ENCODE measurements at places on chromosomes 4 and X.

GRCh38 chrX:111649638-111650037, 31.3 kb upstream of the ALG13 start:
- DNase-seq: no peak

- DNase-seq: no peak
Measured at GRCh38 chr4:70945046-70945445, 42.9 kb downstream of the MOB1B start.

- no peak for DNase-seq
Measured at GRCh38 chrX:103782640-103783039, 6.0 kb downstream of the PLP1 start.

DNA sequence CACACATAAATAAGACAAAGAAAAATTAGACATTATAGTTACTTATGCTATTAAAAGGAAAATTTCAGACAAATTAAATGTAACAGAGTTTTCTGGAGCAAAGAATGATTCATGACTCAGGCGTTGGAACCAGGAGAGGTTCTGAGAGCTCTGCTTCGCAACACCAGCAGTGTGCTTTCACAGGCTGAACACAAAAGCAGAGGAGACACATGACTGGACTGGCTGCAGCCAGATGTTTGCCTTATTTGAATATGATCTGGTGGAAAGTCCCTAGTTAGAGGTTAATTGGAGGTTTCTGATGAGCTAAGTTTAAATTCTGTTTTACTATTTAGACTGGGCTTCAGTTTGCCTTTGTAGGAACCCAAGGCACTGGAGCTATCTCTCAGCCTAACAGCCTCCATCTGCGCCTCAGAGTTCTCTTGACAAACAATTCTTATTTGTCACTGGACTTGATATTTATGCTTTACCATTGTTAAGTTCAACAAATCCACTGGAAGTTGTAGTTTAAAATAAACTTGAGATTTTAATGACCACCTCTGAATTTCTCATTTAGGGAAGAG, 16.2 kb downstream of the BOD1L1 start:
- no peak for DNase-seq

DNA sequence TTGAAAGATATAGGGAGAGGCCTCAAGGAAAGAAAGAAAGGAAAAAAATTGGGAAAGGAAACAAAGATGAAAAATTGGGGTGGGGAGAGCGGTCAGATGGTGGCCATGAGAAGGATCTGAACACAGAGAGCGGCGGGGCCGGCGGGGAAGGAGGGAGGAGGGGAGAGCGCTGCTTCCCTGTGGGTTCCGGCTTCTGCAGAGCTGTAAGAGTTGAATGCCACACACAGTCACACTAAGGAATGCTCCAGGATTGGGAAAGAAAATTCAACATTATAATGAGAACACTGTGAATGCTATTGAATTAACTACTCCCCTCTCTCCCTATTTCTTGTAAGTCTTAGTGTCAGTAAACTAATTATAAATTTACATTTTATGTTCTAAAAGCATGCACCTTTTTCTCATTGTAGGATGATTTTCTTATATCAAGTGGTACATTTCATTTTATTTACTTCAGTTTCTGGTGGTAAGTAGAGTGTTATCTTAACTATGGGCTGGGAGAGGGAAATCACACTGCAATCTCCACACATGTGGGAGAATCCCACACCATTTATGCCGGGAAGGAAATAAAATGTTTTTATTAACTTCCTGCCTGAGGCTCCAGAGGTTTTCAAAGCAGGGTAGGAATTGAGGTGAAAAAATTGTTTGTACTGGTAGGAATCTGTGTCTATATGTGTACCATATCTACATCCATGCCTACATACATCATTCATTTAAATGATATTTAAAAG, 904 bp downstream of the F11 start:
- no peak for DNase-seq

DNA sequence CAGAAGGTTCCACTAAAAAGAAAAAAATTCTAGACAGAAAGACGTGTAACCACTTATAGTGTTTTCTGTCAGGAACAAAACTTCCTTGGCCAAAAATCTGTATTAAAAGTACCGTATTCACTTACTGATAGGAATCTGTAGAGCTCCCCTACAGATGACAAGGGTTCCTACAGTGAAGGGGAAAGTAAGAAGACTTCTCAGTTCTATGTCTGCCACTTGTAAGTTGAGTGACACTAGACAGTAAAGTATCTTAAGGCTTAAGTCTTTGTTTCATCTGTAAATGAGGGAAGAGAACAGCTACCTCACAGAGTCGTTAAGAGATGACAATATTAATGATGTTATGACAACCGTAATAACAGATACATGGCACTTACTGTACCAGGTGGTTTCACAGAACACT, 3.3 kb downstream of the COQ2 start:
- no peak for DNase-seq

DNA sequence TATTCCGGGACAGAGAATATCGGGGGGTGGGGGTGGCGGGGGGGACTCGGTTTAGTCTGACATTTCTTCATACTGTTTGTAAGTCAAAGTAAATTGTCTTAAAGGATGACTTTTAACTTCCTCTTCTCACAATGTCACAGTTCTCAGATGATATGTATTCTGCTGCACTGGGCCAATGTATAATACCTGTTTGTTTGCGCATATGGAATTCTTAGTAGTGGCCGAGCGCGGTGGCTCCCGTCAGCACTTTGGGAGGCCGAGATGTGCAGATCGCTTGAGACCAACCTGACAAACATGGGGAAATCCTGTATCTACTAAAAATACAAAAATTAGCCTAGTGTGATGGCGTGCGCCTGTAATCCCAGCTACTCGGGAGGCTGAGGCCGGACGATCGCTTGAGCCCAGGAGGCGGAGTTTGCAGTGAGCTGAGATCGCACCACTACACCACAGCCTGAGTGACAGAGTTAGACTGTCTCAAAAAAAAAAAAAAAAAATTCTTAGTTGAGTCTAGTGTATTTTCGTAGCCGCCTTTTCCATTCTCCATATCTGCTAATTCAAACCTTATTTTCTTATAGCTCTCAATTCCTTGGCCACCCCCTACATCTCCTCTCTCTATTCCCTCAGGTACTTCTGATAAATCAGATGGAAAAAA, 851 bp downstream of the POLR2B start:
- DNase-seq: no peak

GRCh38 chr4:55668449-55668848, 32.4 kb upstream of the NMU start:
- no peak for DNase-seq

GRCh38 chrX:42900947-42901346, 123.0 kb upstream of the PPP1R2C start:
- no peak for DNase-seq

- DNase-seq: no peak
Measured at GRCh38 chr4:48343035-48343434, 1.7 kb downstream of the SLAIN2 start.

GRCh38 chrX:116607776-116608175, 145.0 kb upstream of the CT83 start:
- no peak for DNase-seq

DNA sequence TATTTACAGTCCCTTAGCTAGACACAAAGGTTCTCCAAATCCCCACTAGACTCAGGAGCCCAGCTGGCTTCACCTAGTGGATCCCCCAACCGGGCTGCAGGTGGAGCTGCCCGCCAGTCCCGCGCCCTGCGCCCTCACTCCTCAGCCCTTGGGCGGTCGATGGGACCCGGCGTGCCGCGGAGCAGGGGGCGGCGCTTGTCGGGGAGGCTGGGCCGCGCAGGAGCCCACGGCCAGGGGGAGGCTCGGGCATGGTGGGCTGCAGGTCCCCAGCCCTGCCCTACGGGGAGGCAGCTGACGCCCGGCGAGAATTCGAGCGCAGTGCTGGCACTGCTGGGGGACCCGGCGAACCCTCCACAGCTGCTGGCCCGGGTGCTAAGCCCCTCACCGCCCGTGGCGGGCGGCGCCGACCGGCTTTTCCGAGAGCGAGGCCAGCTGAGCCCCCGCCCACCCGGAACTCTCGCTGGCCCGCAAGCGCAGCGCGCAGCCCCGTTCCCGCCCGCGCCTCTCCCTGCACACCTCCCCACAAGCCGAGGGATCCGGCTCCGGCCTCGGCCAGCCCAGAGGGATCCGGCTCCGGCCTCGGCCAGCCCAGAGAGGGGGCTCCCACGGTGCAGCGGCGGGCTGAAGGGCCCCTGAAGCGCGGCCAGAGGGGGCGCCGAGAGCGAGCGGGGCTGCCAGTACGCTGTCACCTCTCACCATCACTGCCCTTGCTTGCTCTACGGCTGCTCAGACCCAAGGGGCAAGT, 39.4 kb downstream of the WFS1 start:
- DNase-seq: peak; percentile 26

DNA sequence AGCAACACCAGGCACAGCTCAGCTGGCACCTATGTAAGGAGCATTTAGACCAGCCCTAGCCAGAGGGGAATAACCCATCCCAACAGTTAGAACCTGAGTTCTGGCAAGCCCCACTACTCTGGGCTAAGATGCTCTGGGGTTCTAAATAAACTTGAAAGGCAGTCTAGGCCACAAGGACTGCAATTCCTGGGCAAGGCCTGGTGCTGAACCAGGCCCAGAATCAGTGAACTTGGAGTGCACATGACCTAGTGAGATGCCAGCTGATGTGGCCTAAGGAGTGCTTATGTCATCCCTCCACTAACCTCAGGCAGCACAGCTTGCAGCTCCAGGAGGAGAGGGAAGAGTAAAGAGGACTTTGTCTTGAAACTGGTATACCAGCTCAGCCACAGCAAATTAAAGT, 7.6 kb upstream of the PRRG3 start:
- no peak for DNase-seq

DNA sequence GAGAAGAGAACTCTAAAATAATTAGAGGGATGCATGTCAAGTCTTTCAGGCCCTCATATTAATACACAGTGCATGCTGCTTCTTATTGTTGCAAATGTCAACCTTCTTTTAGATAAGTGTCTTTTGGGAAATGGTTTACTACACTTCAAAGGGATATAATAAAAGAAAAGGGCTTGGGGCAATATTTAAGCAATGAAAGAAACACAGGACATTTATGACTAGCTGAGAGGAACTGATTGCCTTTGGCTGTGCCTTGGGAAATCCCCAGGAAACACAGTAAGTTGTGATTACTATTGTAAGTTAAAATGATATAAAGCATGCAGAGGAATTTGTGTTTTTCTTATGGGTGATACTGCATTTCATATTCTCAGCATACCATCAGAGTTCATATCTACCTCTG, 1036.2 kb upstream of the GRID2 start:
- DNase-seq: no peak

DNA sequence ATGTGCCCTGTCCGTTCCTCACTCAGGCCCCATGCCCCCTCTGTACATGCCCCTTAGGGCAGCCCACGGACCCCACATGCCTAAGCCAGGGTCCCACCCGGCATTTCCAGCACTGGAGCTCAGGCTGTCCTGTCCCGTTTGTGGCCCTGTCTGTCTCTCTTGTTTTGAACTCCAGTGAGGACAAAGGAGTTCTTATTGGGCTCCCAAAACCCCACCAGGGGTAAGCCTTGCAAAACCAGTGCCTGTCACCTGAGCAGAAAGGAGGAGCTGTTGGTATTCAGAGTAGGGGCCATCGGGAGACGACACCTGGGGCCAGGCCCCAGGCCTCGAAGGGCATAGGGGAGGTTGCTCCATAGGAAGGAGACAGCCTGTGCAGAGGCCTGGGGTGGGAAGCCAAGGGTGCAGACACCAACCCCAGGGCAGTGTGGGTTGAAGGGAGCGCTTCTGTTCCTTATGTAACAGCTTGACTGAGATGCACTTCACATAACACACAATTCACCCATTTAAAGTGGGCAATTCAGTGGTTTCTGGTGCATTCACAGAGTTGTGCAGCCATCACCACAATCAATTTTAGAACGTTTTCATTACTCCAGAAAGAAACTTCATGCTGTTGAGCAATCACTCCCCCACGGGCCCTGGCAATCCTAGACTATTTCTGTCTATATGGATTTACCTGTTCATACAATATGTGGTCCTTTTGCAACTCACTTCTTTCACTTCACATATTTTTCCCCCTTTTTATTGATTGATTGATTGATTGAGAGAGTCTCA, 31.7 kb downstream of the MAN2B2 start:
- DNase-seq: no peak

DNA sequence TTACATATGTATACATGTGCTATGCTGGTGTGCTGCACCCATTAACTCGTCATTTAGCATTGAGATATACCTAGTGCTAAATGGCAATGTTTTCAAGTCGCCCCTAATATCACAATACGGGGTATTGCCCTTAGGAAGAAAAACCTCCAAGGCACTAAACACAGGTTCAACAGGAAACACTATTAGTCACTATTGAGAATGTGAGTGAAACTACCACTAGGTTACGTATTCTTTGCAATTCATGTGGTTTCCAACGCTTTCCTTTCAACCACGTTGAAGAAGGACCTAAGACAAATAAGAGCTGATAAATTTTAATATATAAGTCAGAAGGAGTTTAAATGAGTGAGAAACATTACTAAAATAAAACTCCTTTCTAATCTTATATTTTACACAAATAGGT, 134.7 kb upstream of the SPANXN4 start:
- DNase-seq: no peak

DNA sequence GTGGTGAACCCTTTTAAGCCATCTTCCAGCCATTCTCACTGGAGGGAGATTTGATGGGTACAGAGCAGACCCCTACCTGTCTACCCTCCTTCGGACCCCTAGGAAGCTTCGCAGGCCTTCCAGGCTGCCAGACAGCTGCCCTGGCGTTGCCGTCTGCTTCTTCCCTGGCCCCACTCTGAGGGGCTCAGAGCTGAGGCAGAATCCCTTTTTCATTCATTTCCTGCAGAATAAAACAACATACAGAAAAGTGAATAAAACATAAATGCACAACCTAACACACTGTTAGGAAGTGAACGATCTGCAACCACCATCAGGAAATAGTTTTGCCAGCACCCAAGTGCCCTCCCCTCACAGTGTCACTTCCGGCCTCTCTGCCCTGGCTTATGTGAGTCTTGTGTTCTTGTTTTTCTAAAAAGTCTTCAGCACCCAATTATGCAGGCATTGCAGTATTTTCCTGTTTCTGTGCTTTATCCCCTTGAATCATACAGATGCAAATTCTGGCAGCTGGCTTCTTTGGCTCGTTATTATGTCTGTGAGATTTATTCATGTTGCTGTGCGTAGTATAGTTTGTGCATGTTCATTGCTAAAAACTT, 5.6 kb upstream of the ADD1 start:
- no peak for DNase-seq

DNA sequence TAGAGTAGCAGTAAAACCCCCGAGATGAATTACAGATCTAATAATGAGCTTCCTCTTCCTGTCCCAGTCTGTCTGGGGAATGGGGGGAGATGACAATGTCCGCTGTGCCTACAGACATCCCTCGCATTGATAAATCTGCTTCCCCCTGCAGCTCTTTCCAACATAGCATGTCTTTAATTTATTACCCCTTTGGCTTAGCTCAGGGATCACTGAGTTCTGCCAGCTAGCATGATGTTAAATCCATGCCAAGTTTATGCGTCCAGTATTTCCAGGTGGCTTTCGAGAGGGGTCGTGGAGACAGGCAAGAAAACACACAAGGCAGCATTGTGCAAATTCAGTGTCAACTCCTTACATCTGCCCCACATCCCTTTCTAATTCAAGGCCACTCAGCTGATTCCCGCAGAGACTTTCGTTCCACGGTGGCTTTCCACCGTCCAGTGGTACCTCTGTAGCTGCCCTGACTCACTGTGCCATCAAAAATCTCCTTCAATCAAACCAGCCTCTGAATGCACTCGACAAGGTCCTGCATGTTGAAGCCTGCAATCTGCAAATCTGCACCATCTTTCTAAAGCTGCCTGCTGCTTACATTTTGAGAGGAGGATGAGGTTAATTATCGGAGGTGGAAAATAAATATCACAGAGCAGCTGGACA, 75.1 kb downstream of the MXRA5 start:
- no peak for DNase-seq

- no peak for DNase-seq
Measured at GRCh38 chr4:168882650-168883233, 127.3 kb downstream of the CBR4 start.
